ENCODE measurements at places on chromosomes 11 and 22.

DNA sequence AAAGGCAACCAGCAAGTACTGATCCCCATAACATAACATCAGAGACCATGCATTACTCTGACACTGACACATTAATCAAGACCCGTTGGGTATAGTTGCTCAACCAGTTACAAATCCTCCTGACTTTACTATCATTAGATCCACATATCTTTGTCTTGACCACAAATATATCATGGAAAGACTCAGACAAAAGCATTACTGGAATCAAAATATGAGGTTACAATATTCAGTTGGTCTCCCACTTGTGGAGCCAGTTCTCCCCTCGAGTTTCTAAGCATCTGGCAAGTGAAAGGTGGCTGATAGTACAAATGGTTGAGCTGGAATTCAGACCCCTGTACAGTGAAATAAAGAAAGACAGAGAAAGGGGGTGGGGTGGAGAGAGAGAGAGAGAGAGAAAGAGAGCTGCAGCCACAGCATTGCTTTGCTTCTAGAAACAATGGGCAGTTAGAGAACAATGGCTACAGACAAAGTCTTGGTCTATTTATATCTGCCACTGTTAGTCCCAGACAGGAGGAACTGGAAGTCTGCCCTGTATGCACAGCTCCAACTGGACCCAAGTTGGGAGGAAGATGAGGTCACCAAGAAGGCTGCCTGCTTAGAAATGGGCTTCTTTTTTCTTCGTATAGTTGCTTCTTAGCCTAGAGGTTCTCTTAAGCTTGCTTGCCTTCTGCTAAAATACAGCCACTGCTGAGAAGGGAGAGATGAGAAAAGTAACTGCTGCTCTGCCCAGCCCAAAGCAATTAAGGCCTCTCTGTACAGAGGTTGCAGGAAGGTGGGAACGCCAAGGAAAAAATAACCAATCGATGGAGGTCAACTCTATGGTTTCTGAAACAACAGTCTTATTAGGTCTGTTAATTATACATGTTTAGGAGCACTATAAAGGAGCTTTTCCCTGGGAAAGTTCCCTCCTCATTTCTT is 85.5 kb downstream of the ETS1 start:
- no peak for DNase-seq

DNA sequence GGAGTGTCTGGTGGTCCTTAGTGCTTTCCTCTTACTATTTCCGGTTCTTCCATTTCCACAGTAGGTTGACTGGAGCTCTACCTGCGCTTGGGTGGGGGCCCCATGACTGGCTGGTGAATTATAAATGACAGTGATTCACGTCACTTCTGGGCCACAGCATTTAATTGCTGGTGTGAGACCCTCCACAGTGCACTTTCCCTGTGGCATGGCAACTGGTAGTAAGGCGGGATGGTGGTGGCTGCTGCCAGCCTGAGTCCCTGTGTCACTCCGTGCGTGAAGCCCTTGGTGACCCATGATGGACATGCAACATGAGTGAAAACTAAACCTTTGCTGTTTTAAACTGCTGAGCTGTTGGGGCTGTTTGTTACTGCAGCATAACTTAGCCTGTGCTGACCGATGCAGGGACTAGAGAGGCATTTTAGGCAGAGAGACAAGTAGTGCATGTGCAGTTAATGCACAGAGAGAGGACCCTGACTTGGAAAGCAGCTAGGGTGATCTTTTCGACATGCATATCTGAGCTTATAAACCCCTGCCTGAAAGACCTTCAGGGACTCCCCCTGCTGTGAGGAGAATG is 3.1 kb downstream of the PRDM11 start:
- DNase-seq: no peak

DNA sequence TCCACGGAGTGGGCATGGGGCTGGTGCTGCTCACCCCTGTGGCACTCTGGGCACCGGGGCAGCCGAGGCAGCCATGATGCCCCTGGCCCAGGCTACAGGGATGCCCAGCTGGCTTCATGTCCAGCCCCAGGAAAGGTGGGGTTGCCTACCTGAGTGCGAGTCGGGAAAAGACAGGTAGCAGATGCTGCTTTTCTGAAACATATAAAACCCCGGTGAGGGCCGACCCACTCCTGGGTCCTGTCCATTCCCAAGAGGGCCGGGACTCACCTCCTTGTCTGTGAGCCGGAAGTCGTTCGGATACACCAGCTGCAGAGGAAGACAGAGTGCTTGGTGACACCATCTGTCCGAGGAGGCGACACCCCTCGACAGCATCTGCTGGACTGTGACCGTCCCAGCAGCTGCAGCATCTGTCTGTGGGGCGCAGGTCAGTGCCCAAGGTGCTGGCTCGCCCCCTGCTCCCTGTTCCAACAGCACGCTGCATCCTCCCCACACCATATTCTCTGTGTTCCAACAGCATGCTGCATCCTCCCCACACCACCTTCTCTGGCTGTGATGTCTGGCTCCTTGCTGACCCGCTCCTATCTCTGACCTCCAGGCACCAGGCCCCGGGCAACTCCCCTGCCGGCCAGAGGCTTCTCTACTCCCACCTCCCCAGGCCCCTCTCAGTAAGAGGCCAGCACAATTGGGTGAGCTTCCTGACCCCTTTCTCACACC is 8.0 kb downstream of the DENND6B start:
- DNase-seq: no peak

DNA sequence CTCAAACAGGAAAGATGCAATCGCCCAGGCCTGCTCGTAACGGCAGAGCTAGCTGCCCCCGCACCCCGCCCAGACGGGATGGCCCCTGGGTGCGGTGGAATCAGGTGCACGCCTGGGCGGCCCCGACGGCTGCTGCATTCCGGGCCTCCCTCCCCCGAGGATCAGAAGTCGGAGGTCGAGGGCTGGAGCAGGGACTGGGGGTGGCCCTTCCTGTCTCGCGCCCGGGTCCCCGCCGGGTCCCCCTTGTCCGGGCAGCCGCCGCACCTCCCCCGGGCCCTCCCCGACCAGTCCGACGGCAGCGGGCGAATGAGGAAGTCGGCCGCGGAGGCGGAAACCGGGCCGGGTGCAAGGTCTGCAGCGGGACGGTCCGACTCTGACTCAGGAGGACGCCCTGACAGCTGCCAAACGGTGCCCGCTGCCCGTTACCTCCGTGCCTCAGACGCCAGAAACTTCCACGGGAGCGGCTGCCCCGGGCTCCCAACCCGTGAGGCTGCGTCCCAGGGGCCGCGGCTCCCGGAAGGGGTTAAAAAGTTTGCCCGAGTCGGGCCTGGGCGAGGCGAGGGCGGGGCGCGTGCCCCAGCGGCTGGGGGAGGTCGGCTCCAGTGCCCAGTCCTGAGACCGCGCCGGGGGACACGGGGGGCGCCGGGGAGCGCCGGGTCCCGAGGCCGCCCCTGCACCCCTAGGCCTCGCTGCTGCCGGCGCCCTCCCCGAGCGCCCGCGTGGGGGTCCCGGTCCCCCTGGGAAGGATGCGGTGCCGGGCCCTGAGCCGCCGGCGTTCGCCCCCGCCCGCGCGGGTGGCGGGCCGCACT is 663 bp downstream of the MYH9 start:
- no peak for DNase-seq

GRCh38 chr11:84313830-84314359 is 1027.7 kb upstream of the CCDC90B start:
- DNase-seq: no peak

DNA sequence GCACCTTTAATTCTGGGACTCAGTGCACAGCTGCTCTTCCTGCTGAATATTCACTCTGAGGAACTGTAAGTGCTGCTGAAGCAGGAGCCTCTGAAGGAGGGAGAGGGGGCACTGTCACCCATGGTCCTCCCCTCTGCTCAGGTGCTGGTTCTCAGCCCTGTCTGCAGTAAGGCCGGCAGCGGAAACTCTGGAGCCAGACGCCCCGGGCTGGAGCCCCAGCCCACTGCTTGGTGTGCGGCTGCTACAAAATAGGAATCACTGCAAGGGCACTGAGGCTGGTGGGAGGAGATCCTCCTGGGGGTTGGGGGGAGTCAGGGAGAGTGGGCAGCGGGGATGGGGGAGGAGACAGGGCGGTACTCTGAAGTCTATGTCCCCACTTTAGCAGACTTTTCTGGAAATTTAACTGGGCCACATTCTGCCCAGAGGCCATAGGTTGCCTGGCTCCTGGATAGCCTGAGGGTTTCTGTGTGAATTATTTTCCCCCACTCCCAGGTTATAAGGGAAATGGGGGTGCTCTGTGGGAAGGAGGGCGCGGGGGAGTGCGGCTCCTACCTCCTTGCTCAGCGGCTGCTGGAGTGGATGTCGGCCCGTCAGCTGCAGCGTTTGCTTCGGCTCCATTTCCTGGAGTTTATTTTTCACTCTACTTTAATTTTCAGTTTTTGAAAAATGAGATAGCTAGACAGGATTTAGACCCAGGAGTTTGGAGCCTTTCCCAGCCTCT is 33.6 kb downstream of the TBC1D22A start:
- no peak for DNase-seq

DNA sequence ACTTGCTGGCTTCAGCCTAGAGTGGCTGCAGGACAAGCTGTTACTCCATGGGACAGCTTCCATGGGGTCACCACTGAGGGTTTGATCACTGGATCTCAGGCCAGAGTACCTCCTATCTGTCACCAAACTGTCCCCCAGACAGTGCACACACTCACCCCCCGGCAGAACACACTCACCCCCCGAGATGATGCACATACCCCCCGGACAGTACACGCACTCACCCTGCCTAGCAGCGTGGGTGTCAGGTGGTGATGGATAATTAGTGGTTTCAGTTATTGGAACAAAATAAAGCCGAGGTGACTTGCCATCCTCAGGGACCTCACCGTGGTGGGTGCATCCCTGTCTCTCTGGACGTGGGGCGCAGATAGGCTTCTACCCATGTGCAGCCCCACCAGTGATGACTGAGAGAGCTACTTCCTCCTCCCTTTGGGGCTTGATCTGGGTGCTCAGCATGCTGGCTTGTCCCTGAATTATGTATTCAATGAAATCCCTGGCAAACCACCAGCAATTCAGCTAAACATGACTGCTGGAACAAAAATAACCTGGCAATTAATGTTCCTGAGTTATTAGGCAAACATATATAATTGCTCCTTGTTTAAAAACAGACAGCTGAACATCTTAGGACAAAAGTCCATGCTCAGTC is 18.9 kb downstream of the TANGO2 start:
- DNase-seq: no peak

GRCh38 chr11:76610871-76611475 is 59.6 kb downstream of the LRRC32 start:
- no peak for DNase-seq

- DNase-seq: no peak
These were observed 415 bp downstream of the CENATAC start for GRCh38 chr11:118998388-118998717.

DNA sequence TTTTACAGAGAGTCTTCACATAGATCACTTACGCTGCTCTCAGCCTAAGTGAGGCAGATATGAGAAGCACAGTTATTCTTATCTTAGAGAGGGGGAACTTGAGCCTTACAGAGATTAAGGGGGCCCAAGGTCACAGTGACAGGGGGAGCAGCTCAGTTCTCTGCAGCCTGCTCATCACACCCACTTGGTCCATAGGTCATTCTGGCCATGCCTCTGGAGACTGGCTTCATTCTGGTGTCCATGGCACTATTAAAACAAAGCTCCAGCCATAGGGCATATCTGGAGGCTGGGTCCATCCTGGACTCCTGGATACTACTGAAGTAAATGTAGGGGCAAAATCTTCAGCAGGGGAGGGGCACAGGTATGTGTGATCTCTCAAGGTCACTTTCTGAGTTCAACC is 5.9 kb downstream of the SLC5A4 start:
- no peak for DNase-seq

DNA sequence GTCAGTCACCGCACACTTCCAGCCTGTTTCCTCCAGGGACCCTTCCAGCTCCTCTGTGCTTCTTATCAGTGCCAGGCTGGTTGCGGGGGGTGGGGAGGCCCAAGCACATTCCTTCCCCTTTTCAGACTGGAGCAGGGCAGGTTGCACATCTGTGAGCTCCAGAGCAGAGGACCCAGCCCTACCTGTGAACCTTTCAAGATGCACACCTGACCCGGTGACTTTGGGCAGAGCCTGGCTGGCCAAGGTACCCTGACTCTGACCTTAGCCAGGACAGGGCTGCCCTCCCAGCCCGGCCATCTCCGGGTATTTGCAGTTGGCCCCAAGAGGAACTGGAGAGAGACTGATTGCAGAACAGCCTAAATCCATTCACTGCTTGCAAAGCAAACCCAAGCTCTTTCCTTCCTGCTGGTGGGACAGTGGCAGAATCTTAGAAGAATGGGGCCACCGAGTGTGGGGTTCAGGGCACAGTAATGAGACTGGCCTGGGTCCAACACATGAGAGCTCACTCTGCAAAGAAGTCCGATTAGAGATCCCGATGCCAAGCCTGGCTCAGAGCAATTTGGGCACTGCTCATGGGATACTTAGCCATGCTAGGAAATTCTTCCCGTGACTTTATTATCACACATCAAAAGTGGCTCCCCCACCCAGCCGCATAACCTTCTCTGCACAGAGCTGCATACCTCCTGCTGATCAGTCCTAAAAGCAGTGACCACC is 64.7 kb upstream of the CCND1 start:
- no peak for DNase-seq

DNA sequence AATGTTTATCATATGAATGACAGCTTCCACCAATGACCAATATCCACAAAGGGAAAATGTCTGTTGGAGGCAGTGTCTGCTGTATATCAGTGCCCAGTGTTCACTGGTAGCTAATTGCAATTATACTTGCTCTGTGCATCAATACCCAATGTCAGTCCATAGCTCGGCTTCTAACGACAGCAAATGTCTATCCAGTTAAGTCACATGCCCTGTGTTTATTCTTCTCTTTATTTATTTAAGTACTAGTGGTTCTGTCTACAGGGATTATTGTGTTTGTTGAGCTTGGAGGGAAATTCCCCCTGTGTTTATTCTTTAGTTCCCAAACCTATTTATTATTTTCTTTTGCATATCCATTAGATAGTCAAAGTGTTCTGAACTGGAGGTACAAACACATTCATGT is 18.6 kb downstream of the TSKU start:
- peak; percentile 70 for DNase-seq

GRCh38 chr11:65695459-65696241 is 16.4 kb upstream of the KAT5 start:
- DNase-seq: peak; percentile 65

- DNase-seq: no peak
These were observed 96.5 kb downstream of the CWC15 start for GRCh38 chr11:94876645-94877442.

DNA sequence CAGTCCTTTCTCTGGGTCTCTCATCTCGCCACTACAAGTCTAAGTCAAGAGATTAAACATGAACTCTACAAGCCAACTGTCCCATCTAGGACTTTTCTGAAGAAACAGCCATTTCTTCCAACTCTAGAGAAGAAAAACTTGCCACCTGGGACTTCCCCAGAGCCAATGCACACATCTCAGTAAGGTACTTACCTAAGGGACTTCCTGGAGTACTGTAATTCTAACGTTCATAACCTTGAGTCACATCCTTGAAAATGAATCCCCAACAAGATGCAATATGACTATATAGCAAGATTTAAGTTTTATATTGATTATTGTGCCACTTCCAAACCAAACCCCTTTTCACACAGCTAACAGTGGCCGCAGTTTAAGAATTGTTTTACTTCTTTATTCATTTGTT is 11.9 kb upstream of the ISX start:
- DNase-seq: no peak

Data from T47D (cell line).